ENCODE measurements at places on chromosomes 1 and 21.

DNA sequence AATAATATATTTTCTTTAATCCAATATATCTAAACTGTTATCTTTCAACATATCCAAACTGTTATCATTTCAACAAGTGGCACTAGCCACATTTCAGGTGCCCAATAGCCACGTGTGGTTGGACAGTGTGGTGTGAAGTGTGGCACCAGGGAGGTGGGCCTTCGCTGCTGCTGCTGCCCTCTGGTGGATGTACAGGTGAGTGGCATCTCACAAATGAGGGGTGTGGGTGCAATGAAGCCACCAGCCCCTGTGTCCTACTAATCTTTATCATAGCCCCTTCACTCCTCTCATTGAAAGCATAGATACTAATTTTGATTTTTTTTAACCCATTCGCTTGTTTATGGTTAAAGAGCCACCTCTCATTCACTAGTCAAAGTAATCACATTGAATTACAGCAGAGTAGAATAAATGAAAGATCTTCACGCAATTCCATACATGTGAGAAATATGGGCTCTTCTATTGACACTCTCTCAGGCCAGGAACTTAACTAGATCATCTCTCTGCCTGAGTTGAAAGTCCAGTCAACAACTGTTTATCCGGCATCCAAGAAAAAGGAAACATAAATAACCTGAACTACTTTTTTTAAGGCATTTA is 499.2 kb downstream of the OMA1 start:
- peak; percentile 10 for DNase-seq

- no peak for DNase-seq
Measured at GRCh38 chr1:116483481-116484309, 87.1 kb downstream of the CD58 start.

GRCh38 chr1:29546496-29546895 is 310.2 kb downstream of the PTPRU start:
- DNase-seq: no peak

DNA sequence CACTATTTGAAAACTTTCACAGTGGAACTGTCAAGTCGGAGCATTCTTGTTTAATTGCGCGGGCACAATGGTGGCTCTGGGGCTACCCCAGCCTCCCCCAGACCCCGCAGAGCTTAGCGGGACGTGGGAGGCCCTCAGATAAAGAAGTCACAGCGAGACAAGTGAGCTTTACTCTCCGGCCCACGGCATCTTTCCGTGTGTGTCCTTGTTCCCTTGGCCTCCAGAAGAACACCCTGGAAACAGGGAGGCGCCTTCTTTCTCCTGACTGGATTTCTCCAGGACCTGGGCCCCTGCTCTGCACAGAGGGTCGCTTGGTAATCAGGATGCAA is 382.8 kb downstream of the RRAGC start:
- DNase-seq: no peak

DNA sequence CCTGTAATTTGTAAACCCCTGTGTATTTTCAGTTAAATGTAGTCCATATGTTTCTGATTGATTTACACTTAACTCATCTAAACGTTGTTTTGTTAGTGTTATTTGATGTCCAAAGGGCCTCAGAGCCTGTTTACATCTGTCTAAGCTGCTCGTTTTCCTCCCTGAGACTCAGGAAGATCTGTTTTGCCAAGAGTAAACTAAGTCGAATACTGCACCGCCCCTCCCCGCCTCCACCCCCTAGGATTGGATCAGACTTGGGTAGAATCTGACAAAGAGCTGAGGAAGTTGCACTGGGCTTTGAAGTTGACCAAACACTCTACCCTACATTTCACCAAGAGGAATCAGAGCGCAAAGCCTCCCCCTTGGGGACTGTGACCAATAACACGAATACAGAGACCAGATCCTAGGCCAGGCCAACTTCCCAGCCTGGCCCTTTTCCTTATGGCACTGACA is 206.9 kb upstream of the LMO4 start:
- no peak for DNase-seq

DNA sequence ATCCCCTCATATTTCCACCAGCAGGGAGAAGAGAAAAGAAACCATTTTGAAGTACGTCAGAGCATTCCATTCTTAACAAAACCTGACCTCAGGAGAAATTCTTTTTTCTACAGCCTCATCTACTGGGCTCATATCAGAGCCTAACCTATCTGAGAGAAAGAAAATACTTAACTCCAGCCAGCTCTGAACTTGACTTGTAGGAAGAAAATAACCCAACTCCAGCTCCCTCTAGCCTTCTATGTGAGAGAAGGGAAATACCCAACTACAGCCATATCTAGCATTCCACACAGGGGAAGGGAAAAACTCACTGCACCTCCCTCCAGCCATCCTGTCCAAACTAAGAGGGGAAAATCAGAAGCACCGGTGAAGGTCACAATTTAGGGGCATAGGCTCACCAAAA is 57.7 kb downstream of the SPATA6 start:
- DNase-seq: no peak

- DNase-seq: no peak
Measured at GRCh38 chr1:204320382-204320804, 39.3 kb downstream of the PLEKHA6 start.

DNA sequence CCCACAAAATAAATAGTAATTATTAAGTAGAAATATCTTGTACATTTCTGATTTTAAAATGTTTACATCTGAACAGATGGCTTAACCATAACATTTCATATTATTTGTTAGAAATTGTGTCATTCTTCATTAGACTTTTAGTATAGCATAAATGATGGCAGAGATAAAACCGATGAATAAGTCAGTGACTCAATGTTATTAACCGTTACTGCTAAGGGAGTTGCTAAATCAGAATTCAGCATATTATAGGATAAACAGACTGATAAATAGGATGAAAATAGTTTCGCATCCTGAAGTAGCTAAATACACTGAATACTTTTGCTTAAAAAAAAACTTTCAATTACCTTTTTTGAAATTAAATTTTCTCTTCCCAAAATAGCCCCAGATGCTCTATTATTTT is 610.6 kb upstream of the ZP4 start:
- no peak for DNase-seq

GRCh38 chr1:145714524-145715111 is 4.7 kb upstream of the CD160 start:
- no peak for DNase-seq

GRCh38 chr1:113872219-113872935 is 865 bp upstream of the PTPN22 start:
- no peak for DNase-seq

GRCh38 chr1:31019401-31019800 is 46.1 kb downstream of the PUM1 start:
- no peak for DNase-seq
